ENCODE measurements at places on chromosomes 5 and 9.
A peak's percentile ranks its signal among the peaks of the same experiment; 100 is the strongest.

DNA sequence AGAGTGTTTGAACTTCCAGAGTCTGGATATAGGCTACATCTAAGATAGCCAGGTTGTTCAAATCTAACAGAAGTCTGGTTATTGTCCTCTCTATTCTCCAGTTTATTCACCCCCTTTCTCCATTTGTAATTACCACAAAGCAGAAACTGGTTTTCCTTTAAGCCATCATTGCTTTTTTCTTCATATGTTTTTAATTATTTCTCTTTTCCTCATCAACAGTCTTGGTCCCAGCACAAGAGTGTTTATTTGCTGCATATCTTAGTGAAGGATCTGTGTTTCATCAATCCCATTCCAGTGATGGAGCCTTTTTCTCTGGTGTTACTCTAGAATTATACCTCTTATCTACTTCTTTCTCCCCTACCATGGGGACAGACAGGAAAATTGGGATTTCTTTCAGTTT, 142.2 kb downstream of the CAMK4 start:
- no peak for DNase-seq

DNA sequence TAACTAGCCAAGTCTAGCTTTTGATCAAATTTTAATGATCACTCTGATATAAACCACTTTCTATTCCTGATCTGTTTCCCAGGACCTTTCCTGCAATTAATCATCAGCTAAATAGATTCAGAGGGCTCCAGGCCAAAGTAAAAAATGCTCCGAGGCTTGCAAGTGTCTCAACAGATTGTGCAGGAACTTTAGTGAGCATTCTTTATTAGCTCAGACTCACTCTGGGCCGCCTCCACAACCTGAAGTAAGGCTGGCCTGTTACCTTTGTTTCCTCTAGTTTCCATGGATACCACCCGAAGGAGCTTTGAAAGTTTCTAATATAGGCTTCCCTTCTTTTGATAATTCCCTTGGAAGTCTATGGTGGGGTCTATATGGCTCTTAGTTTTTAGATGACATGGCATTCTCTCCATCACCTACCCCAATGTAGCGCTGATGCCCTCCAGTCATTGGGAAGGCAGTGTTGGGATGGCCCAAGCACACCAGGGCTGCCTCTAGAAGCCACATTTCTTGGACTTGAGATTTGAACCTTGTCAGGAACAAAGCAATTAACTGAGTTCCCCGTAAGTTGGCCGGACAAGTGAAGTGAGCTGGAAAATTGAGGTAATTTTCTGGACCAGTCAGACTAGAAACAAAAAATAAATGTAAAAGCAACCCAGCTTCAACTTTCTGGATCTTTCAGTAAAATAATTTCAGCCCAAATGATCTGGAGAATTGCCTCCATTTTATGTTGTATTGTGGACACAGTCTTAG, 97.6 kb upstream of the LHFPL2 start:
- DNase-seq = no peak

DNA sequence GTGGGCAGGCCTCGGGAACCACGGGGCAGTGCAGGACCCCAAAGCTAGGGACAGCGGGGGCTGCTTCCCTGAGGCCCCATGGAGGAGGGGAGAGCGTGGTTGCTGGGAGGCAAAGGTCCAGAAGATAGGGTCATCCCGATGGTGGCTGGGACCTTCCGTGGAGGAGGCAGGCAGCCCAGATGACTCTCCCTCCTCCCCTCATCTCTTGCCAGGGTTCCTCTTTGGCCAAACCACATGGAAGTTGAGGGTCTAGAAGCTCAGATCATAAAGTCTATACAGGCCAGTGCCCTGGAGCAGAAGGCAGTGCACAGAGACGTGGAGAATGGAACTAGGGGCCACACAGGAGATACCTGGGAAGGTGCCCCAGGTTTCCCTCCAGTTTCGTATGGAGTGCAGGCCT, 22.6 kb downstream of the DAB2IP start:
- DNase-seq = no peak

DNA sequence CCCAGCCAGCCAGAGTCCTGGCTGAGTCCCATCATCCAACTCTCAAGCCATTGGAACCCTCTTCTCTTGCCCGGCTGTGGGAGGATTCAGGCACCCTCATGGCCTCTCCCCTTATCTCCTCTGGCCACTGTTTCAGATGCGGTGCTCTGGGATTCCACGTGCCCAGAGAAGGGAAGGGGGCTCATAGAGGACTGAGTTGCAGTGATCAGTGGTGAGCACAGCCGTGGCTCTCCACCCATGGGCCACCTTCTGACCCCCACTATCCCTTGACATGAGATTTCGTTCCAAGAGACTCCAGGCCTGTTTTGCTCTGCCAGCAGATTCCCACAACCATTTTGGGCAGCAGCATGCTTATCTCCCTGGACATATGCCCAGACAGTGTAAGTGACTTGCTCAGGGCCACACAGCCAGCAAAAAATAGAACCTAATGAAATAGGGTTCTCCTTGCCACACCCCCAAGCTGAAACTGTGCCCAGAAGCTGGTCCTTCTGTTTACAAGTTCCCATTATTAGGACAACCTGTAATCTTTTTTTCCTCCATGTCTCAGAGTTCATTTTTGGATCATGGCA, 2.7 kb downstream of the GPX3 start:
- peak; percentile 71 for DNase-seq

DNA sequence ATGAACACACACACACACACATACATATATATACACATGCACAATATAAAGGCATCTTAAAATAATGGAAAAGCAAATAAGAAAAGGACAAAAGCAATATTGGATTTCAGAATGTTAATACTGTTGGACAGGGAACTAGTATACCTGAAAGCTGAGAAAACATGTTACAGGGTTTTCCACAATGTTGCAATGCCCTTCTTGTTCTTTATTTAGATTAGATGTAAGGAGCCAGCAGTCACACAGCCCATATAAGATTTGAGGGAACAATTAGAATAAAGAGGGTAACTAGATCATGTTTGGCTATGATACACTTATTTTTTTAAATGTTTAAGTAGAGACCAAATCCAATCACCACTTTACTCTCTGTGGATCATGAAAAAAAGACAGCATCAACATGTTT, 61.7 kb downstream of the SH3TC2 start:
- no peak for DNase-seq

DNA sequence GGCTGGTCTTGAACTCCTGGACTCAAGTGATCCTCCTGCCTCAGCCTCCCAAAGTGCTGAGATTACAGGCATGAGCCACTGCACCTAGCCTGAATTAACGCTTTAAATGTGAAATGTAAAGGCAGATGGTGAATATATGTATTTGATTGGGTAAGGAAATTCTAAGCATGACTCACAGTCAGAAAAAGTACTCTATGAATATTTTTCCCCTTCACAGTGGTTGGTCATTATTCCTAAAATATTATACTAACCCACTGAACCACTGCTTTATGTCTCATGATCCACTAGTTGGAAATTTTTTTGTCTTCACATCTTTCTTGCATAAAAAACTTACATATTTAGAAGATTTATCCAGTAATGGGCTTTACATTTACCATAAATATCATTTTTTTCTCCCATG, 14.5 kb upstream of the TENT4A start:
- no peak for DNase-seq

DNA sequence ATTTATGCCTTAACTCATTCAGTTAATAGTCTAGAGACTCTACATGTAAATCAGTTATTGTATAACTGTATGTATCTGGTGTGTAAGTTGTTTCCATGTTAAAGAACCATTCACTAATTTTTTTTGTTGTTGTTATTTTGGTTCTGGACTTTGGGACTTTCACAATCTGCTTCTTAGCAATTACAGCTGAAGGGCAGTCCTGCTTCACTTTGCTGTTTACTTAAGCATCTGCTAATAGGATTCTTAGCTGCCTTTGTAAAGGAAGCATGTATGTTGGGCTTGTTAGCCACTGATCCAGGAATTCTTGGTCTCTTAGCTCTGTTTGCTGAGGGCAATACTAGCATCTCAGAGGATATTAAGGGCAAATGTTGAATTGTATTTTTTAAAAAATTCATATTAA, 97.0 kb downstream of the FOCAD start:
- DNase-seq = no peak

DNA sequence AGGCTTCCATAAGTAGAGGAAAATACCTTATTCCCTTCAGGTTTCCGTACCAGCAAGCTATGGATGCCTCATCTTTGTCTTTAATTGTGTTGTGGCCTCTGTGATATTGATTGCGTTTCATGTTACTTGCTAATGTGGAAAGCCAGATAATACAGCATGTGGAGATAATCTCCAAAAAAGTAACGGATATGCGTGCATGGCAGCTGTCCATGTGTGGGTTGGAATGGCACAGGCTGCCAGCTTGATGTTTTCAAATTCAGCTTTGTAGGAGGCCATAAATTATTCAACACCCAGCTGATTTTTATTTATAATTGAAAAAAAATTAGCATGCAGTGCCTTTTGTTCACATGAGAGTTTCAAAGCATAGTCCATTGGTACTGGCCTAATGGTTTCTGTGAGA, 144.9 kb downstream of the GIN1 start:
- no peak for DNase-seq

DNA sequence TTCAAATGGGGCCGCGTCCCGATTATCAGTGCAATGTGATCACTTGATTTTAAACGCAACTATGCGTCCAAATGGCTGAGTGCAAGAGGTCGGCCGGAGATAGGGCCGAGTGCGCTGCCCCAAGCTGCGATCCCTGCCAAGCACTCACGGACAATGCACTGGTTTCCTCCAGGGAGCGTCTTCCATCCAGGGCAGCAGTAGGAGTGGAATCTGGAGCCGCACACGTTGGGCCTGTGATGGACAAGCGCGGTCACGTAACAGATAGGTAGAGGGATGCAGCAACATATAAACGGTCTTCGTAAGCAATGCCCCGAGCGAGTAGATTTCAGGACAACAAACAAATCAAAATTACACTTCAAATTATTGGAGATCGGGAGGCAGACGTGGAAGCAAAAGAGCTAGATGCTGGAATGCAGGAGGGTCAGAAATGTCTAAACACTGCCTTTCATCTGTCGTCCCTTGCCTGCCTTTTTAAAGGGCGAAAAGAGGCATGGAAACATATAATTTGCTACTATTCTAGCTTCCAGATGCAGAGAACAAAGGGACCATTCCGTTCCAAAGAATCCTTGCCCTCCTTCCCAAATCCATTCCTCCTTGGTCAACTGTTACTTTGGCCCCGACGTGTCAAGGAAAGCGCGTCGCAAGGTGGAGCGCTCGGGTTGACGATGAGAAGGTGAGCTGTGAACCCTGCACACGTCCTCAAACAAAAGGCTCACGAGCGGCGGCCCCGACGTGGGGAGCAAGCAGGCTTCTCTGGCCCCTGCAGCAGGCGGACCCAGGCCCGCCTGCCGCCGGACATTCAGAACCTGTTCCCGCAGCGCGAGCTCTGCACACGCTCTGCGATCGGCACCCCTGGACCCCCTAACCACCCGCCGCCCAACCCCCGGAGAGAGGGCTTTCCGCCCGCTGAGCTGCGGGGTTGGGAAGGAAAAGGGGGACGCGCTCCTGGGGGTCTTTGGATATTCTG, 1.5 kb downstream of the FBN2 start:
- DNase-seq = no peak

DNA sequence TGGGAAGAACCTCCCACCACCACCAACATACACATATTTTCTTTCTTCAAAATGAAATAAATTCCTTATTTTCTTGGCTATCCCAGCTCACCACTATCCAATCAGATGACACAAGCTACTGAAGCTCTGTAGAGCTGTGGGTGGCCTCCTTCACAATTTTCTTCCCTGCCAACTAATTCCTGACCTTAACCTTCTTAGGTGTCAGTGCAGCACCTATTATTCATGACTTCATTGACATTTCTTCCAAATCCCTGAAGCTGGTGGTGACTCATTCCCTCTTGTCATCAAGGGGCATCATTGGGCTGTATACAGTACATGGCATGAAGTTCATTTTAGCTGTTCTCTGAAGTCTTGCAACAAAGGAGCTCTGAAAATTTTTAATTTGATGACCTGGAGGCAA, 42.0 kb upstream of the ADRA1B start:
- DNase-seq = no peak

GRCh38 chr9:107739601-107740082, 250.1 kb upstream of the KLF4 start:
- peak; percentile 54 for DNase-seq
